ENCODE measurements at places on chromosomes 3 and 15.

GRCh38 chr3:152094406-152094805 is 174.3 kb upstream of the MBNL1 start:
- DNase-seq, result no peak

- DNase-seq, result no peak
Measured at GRCh38 chr3:21310161-21310560, 440.8 kb downstream of the ZNF385D start.

- DNase-seq, result no peak
Measured at GRCh38 chr15:50790778-50791453, 25.4 kb upstream of the SPPL2A start.

DNA sequence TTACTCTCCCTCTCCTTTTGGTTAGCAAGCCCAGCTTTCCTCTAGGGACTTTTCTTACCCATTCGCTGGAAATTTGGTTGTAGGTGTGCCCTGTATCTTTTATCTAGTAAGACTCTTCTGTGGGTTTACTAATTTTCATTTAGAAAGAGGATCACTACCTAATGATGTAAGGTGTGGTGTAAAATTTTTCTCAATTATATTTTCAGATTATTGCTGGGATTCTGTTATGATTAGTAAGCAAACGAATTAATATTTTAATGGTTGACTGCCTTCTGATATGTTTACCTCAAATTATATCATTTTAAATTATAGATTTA is 28.5 kb downstream of the PLCL2 start:
- DNase-seq, result no peak

GRCh38 chr3:85228966-85229365 is 270.2 kb downstream of the CADM2 start:
- no peak for DNase-seq

- no peak for DNase-seq
Measured at GRCh38 chr15:56356616-56357015, 8.6 kb upstream of the TEX9 start.

DNA sequence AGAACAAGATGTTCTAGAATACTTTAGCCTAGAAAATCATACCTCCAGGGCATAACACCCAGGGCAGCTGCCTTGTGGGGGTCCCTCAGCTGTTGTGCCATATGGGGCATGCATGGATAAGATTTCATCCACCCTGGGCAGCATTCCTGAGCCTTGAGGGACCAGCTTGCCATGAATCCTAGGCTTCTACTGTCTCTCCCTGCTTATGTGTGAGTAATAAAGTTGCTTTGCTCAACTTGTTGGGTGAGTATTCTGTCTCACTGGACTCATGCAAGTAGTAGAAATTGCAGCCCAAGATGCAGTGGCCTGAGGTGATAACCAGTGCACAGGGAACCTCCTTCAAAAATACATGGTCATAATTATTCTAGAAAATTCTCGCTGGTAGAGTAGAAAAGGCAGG is 52.1 kb upstream of the EPHB1 start:
- no peak for DNase-seq

GRCh38 chr15:85094685-85095084 is 113.0 kb downstream of the PDE8A start:
- DNase-seq, result no peak

DNA sequence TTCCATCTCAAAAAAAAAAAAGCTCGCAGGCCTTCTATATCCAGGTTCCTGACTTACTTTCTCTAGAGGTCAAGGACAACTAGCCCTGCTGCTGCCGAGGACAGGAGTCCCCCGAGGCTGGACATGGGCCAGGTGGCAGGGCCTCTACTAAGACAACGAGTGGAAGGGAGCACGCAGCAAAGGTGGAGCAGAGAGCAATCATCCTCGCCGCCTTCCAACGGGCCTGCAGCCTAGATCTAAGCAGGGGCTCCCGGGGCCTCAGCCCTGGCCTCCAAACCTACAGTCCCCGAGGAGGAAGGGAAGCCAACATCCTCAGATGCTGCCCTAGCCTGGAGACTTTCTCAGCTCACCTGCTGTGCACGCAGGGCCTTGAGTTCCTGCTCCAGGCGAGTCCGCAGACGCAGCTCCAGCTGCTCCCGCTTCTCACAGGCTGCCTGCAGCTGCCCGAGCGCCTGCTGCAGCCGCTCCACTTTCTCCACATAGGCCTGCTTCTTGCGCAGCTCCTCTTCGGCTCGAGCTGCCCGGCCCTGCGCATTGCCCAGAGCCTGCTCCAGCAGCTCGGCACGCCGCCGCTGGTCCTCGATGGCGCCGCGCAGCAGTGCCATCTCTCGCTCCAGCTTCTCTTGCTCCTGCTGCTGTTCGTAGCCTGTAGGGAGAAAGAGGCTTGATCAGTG is 12.9 kb downstream of the AMOTL2 start:
- no peak for DNase-seq

DNA sequence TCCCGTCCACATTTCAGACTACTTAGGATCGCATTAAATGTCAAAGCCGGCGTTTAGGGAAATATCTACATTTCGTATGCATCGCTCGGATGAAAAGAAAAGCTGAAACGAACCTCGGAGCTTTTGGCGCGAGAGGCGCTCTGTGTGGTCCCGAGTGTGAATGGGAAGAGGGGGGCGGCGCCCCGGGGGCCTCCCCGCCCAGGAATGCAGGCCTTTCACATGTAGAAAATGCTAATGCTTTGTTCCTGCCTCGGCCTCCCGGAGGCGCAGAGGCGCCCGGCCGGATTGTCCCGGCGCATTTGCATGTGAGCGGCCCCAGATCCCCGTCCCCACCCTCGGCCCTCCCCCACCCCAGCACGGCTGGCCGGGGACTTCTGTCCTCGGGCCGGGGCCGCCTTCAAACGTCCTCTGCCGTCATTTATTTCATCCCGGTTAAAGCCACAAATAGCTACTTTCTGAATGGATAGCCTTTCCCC is 37.0 kb upstream of the TRIM71 start:
- no peak for DNase-seq

DNA sequence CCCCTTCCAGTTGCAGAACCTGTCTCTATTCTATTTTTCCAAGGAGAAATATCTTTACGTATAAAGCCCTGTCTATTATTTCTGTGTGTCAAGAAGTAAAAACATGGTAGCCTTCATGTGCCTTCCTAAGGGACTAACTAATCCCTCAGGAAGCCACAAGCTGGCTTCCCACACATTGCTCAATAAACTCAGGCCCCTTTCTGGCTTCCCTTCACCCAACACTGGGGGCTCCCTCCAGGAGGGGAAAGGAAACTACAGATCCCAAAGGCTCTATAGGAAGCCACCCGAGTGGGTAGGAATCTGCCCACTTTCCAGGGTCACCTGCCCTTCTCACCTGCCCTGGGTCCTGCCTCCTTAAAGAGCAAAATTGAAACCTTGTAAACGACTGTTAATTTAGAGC is 4.6 kb downstream of the TLE3 start:
- DNase-seq, result no peak
